ENCODE measurements at places on chromosomes 13 and 19.

GRCh38 chr19:44749994-44750393 is 1.5 kb downstream of the BCL3 start:
- DNase-seq: no peak

DNA sequence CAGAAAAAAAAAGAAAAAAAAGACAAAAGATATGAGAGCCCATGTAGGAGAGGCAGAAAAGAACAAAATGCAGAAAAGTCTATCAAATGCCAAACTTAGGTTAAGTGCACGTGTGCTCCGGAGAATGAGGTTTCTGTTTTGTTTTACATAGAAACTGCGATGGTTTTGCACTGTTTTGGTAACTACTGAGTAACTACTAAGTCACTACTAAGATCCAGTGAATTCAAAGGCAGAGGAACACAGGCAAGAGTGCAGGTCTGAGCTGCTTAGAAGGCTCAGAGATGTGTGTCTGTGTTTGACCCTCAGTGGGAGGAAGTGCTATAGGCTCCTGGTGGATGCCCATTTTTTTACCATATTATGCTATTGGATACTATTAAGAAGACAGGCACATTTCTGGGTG is 299.3 kb downstream of the NDFIP2 start:
- DNase-seq: no peak

DNA sequence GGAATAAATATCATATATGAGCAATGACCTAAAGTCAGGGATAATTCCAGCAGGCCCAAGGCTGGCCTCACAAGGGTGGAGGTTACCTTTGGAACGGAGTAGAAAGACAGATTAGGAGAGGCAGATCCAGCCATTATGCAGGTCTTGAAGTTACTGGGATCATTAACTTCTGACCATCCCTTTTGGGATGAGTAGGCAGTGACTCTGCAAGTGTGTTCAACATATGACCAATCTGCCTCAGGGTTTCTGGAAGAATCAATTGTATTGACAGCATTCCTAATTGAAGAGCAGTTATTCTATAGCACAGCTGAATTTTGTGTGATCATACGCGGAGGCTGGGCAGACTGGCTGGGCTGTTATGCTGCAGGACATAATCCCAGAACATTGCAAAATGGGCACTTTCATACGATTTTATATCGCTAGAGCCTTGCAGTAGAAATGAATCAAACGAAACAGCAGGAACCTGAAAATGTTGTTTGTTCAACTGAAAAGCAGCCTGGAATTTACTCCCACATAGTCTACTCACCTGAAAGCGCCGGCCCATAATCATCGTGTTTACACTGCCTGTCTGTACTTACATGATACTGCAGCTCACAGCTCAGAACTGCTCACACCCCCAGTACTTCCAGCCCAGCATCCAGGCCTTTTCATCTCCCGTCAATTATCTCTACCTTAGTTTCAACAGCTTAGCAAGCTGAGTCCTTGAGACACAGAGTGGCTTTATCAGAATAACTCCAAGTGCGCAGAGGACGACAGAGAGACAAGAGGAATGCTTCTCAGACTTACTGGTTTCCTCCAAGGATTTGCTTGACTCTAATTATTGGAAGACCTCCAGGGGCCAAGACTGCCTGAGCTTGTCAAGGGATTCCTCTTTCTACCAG is 556.1 kb downstream of the EFNB2 start:
- no peak for DNase-seq

- DNase-seq: no peak
These were observed 9.7 kb downstream of the TLE6 start for GRCh38 chr19:2986951-2987524.

DNA sequence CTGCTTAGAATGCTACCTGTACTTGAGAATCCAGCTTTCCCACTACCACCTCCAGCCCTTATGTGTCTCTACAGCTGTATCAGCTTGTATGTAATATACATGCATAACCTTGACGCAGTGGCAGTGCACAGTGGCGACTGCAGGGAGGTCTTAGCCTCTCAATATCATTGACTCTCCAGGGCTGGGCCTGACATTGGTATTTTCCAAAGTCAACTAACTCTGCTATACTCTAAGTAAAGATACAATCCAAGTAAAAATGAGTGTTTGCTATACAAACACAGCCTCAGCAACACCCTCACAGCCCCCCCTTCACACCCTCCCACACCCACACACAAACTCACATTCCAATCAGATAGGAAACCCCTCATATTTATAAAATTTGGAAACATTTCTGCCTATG is 6.7 kb upstream of the UBL3 start:
- no peak for DNase-seq
